ENCODE measurements at places on chromosomes 13 and 19.

- DNase-seq = no peak
These were observed 25.0 kb downstream of the LRCH1 start for GRCh38 chr13:46577696-46578589.

- DNase-seq = no peak
These were observed 10.3 kb downstream of the CBARP start for GRCh38 chr19:1227304-1228054.

GRCh38 chr19:32309711-32310390, 35.6 kb upstream of the ZNF507 start:
- DNase-seq = no peak

DNA sequence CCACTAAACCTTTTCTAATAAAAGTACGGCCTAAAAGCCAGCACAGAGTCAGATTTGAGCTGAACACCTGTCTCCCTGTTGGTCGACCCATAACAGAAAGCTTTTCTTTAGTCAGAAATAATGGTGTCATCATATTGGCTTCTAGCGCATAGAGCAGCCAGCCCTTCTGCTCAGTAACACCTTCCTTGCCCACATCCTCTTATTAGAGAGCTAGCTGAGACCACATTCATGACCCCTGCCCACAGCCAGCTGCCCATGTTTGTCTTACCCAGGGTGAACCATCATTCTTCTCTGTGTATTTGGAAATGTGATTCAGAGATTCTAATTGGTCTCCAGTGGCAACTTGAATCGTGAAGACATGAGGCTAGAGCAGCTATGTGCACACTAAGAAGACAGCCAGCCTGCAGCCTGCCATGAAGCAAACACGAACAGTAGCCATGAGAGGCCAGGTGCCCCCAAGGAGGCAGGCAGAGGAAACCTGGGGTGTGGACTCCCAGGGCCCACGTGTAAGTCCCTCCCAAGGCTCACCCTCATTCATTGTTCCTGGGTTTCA, 82.3 kb upstream of the PDCD5 start:
- DNase-seq = no peak

DNA sequence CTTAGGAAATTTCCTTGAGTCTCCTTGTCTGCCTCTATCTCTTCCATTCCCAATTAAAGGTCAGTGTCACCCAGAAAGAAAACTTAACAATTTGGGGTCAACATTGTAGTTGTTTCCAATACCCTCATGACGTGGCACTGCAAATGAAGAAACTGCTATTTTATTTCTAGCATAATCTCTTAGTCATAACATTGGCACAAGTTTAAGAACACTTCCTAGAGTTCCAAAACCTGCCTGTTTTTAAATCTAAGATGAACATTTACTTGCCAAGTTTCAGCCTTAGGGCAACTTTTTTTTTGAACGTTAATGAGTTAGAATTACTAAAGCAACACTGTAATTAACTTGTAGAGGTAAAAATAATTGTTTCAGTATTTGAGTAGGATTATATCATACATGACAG, 108.0 kb downstream of the LMO7 start:
- no peak for DNase-seq

- no peak for DNase-seq
These were observed 12.8 kb downstream of the IGSF23 start for GRCh38 chr19:44626048-44626624.

GRCh38 chr13:40508767-40509342, 157.6 kb downstream of the FOXO1 start:
- no peak for DNase-seq

DNA sequence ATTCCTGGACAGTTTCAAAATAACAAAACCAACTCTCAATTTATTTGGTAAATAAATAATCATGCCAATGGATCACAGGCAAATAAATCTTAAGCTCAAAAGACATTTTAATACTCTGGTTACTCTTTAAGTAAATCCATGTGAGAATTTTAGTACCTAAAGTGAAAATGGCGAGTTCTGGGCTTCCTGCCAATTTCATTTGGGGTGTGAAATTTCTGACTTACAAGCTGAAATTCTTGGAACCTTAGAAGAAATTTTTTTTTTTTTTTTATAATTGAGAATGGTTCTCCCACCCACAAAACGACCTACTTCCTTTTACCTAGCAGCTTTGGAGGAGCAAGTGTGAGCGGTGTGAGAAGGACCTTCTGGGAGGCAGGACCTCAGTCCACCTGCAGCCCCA, 354.5 kb upstream of the NBEA start:
- DNase-seq = no peak

GRCh38 chr13:112905990-112906641, 62.9 kb upstream of the MCF2L start:
- DNase-seq = no peak

GRCh38 chr13:33096886-33097605, 80.8 kb downstream of the KL start:
- no peak for DNase-seq

DNA sequence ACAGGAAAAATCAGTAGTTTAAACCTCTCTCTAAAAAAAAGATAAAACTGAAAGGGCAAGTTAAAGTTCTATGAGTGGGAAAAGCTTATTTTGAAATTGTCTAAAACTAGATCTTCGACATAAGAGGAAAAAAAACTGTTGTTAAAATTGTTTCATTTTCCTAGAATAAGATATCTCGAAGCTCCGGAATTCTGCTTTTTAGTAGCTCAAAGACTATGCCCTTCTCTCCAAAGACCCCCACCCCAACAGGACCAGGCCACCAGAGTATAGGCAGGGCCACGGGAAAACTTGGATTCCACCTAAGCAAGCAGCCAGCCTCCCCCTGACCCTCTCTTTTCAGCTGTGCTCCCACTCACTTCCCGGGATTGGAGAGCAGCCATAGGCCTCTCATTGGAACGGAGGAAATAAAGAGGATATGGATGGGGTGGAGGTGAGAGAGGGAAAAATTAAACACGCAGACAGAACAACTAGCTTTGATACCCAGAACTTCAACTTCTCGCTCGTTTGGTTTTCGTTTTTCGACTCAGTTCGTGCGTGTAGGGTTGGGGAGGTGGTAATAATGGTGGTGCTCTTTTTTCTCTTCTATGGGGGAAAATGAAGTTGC, 3.0 kb downstream of the POU4F1 start:
- DNase-seq = no peak

DNA sequence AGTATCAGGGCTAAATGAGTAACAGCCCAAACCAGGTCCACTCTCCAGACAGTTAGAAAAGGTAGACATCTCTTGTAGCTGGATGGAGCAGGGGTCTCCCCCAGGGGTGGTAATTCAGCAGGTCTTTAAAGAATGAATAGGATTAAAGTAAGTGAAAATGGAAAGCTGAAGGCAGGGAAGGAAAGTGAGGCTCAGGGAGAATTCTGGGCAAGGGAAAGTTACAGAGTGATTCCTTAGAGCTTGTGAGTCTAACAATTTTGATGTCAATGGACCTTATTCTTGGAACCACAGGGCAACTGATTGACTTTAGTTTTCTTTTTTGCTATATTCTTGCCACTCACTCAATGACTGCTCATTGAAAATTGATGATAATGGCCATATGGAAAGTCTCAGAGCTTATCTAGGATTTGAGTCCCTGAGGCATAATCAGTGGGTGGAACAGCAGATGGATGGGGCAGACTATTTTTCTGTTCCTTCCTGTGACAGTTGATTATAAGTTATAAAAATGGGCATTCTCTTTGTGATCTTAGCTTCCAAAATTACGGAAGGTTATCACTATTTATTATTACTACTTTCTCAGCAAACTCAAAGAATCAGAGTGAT, 76.9 kb downstream of the LRCH1 start:
- DNase-seq = no peak

DNA sequence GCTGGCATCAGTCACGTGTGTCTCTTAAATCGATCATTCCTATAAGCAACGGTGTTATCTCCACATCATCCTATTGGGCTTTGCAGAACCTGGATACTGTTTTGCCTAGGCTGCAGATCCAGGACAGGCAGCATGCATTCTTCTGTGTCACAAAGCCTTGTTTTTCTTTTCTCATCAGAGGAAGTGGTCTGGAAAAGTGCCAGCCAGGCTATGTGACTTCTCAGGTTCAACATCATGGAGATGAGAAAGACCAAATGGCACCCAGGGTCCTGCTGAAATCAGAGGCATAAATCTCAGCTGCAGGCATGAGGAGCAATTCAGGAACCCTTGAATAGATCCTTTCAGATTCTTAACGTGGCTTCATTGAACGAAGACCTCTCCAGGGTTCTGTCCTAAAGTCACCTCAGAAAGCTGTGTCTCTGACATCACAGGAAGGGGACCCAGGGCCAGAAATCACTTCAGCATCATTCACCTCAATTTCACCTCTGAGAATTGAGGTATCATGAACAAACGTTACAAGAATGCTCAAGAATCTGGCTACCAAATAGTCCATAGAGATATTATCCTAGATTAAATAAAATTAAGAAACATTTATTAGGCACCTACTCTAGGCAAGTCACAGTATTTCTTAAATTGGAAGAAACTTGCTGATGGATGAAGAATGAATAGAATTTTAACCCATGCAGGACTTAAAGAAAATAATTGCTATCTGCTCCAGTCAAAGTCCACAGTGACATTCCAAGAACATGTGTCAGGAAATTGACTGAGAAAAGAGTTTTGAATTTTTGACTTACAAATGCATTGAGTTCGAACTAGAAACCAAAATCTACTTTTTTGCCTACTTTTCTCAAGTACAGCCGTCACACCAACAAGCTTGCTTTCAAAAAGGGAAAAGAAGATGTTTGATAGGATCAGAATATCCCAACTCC, 124.1 kb downstream of the COG6 start:
- no peak for DNase-seq

- no peak for DNase-seq
These were observed at the start of gene ZNF844 for GRCh38 chr19:12064590-12065538. TSS of gene ZNF844 (plus strand) at chr19:12064731. CDS start at chr19:12064874, 143 bp downstream.
